Thyroid gland (tissue), 4 donors: ENCODE measurements at places on chromosomes 16 and 17. TPM values are rescaled to one million over a fixed set of nuclear protein-coding genes. Genes with fewer than 3 reads are reported as not detected.

DNA sequence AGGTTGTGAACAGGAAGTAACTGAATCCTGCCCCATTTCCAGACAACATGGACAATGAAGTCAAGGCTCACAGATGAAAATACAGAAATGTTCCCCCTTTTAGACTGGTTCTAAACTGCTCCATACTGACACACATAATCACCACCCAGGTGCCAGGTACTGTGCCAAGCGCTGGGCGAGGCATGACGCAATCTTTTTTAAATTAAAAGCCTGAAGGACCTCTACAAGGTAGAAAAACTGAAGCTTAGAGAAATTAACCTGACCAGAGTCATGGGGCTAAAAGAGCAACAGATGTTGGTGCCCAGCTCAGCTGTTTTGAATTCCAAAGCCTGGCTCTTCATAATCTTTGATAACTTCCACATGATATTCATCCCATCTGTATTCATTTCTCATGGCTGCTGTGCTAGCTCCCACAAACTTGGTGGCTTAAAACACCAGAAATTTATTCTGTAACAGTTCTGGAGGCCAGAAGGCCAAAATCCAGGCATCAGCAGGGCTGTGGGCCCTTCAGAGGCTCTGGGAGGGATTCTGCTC is 4.9 kb upstream of the RAB11FIP4 start:
- H3K27ac ChIP-seq, result no peak overlapping the region
- no peak for DNase-seq
- H3K36me3 ChIP-seq, result no peaks in the 10 kb centered on the region
- H3K27me3 ChIP-seq, result no peaks in the 10 kb centered on the region
- no peak overlapping the region for H3K4me3 ChIP-seq

The TMC5 gene
- 1.1 TPM for total RNA-seq

The ACSM2A gene
- total RNA-seq, result not detected

The PRR35 gene
- total RNA-seq, result not detected

- H3K4me3 ChIP-seq, result no peak overlapping the region
- no peak overlapping the region for H3K27ac ChIP-seq
- H3K36me3 ChIP-seq, result no peaks in the 10 kb centered on the region
Observed at GRCh38 chr16:49744244-49745220, 111.4 kb downstream of the ZNF423 start.

- H3K27me3 ChIP-seq, result no peaks in the 10 kb centered on the region
- no peak overlapping the region for H3K4me3 ChIP-seq
- no peaks in the 10 kb centered on the region for H3K4me1 ChIP-seq
- H3K27ac ChIP-seq, result no peak overlapping the region
- DNase-seq, result no peak
- no peaks in the 10 kb centered on the region for H3K36me3 ChIP-seq
Observed at GRCh38 chr16:80837533-80838147, 33.2 kb upstream of the CDYL2 start.

The LPCAT2 gene
- 239 TPM for total RNA-seq

DNA sequence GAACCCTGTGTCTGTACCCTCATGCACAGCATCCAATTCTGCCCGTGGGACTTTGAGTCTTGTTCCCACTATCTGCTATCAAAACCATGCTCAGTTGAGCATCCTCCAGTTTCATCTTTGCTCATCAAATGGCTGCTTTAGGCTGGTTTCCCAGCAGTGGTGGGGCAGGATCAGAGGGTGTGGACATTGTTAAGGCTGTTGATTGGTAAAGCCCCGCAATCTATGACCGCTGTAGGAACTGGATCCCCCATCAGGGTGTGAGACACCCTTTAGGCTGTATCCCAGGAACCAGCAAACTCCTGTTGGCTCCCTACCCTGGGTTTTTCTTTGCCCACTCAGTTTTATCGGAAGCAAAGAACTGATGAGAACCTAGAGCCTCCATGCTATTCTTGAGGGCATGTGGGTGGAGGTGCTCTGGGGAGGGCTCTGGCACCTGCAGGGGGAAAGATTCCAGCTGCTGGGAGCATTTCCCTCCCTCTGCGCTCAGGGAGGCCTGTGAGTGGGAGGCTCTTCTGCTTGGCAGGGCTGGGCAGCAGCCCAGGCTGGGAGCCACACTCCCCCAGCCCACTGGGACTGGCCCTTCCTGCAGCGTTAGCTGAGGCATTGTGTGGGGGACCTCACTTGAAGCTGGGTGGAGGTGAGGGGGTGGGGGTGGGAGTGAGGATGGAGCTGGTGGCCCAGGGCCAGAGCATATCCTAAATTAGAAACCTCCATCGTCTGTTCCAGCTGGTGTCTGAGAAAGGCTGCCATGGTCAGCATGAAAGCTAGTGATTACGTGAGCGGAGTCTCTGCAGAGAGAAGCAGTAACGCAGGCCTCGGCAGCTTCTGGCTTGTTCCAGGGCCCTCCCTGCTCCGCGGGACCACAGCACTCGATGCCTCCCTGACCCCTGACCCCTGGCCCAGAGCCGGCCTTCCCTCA is 160.6 kb downstream of the IRF8 start:
- no peak overlapping the region for H3K4me3 ChIP-seq
- DNase-seq, result no peak
- no peaks in the 10 kb centered on the region for H3K36me3 ChIP-seq
- no peaks in the 10 kb centered on the region for H3K4me1 ChIP-seq
